ENCODE measurements at places on chromosomes 4 and X.

DNA sequence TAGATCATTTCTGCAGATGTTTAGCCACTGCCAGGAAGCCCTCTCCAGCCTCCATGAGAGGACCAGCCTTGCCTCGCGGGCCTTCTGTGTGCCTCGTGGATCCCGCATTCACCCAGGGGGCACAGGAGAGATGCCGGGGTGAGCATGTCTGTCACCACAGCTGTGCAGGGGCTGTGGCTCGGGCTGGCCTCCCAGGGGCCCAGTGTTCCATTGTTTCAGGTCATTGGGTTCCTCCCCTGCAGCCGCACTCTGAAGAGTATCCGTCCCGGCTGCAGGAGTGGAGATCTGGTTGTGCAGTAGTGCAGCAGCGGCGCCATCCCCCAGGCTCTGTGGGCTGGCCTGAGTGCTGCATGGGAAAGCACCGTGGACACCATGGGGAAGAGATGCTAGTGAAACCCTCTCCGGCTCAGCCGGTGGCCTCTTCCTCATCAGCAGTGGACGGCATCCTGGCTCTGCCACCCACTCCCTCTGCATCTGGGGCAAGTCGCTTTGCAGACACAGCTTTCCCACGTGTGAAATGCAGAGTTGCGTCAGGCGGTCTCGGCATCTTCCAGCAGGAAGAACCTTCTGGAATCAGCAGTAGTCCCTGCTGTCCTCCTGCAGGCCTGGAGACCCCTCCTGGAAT, 29.1 kb downstream of the TBC1D14 start:
- DNase-seq = no peak

DNA sequence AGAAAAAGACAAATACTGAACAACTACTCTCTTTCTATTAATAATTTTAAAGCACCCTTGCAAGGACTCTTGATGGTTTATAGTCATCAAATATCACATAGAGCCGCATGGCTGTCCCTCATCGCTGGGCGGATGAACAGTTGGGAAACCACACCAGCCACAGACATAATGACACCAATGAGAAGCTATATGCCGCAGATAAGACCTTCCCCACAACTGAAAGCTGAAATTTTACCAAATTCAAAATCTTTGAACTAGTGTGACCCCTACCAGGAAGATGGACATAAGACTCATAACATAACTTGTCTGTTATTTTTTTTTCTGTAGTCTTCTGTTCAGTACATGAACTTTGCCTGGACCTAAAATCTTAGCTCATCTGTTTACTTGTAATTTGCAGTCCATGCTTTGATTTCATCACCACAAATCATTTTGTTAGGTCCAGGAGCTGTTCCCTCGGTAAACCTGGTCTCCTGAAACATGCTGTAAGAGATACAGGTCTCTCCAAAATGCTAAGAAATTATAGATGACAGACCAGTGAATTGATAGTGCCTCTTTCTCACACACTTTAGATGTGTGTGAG, 157.3 kb upstream of the RAPGEF2 start:
- no peak for DNase-seq

GRCh38 chr4:62193761-62194160, 993.6 kb downstream of the ADGRL3 start:
- no peak for DNase-seq

GRCh38 chrX:153333821-153334653, at the start of gene ZNF275:
Gene ZNF275 (plus strand): TSS chrX:153334153. CDS start chrX:153336680, 2,527 bp downstream.
- peak; percentile 38 for DNase-seq

- DNase-seq = no peak
Measured at GRCh38 chr4:98517218-98518021, 141.0 kb downstream of the TSPAN5 start.

GRCh38 chrX:19832191-19832965, 55.0 kb downstream of the SH3KBP1 start:
- DNase-seq = no peak

DNA sequence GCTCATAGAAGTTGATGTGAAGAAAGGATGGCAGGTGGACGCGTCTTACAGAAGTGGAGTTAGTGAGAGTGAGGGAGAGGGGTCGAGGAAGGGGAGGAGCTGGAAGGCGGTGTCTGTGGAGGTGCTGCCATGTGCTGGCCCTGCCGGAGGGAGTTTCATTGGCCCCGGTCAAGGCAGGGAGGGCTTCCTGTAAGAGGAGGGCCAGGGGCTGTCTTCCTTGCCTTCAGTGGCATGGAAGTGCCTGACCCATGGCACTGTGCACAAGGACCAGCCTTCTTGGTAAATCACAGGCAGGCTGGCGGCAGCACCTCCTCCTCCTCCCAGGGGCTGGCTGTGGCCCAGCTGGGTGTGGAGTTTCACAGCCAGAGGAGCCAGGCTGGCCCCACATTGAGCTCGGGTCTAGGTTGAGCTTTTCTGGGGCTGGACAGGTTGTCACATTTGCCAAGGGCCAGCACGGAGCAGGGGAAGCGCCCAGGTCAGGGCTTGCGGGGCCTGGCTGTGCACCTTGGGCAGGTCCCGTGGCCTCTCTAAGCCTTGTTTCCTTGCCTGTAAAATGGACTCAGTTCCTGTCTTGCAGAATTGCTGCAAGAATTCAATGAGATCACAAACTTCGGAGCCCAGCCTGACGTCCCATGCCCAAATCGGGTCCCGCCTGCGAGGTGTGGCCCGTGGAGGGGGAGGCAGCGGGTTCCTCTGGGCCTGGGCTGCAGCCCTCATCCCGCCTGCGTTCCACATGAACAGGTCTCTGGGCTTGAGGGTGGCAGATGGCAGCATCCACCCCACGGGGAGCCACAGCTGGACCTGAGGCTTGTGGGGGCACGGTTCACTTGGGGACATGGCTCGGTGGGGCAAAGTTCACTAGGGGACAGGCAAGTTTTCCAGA, 7.0 kb downstream of the HTRA3 start:
- no peak for DNase-seq

GRCh38 chrX:44580466-44580865, 37.8 kb upstream of the FUNDC1 start:
- no peak for DNase-seq

GRCh38 chr4:165152527-165152926, 39.9 kb upstream of the TMEM192 start:
- DNase-seq = no peak

- DNase-seq = no peak
Measured at GRCh38 chr4:78437608-78438088, 113.9 kb upstream of the ANXA3 start.

GRCh38 chr4:154277172-154277571, 214.4 kb downstream of the DCHS2 start:
- no peak for DNase-seq

DNA sequence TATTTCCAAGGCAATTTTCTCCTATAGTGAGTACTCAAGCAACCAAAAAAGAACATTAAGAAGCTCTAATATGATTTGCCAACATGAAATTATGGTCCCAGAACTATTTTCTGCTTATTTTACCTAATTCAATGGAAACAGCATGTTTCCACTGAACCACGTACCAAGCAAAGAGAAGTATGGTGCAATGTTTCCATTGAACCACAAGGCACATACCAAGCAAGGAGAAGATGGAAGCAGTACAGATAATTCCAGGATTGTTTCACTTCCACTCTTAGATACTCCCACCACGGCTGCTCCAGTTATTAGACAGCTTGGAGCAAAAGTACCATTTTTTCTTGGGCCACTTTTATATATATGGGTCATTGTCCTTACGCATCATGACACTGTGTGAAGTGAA, 164.9 kb downstream of the RNF150 start:
- DNase-seq = no peak

- no peak for DNase-seq
Measured at GRCh38 chrX:106874075-106874474, 29.1 kb downstream of the RIPPLY1 start.

DNA sequence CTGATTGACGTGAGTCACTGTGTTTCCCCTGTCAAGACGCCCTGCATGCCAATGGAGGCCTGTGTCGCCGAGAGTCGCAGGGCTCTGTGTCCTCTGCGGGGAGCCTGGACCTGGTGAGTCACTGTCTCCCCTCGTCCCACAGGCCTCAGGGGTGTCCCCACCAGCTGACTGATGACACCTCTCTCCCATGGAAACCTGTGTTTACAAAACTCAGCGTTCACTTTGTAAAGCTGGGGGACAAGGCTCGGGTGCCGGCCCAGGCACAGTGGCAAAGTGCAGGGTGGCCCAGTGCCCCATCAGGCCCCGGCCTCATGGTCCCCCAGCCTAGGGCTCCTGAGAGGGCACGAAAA, 21.2 kb upstream of the HGFAC start:
- no peak for DNase-seq

GRCh38 chr4:145076469-145076855, 21.5 kb downstream of the ANAPC10 start:
- DNase-seq = no peak

GRCh38 chr4:23324021-23324690, 565.7 kb downstream of the PPARGC1A start:
- no peak for DNase-seq

GRCh38 chr4:52657618-52658501, 1.2 kb downstream of the USP46 start:
- DNase-seq = no peak

DNA sequence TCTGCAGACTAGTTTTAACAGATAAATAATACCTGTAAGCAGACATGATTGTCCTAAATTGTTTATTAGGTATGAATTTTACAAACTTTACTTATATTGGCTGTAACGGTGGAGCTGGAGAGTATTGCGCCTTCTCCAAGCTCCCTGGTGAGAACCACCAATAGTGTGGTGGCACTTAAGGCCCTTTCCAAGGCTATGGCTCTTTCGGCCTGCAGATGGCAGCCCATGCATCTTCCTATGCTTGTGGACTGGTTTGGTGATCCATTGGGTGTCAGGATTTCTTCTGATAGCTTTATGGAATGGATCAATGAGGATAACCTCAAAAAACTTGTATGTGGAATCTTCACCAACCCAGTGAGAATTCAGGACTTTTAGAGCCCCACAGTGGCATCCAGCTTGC, 7.8 kb downstream of the LARP1B start:
- no peak for DNase-seq

GRCh38 chr4:7171191-7171900, 21.0 kb upstream of the SORCS2 start:
- DNase-seq = no peak

DNA sequence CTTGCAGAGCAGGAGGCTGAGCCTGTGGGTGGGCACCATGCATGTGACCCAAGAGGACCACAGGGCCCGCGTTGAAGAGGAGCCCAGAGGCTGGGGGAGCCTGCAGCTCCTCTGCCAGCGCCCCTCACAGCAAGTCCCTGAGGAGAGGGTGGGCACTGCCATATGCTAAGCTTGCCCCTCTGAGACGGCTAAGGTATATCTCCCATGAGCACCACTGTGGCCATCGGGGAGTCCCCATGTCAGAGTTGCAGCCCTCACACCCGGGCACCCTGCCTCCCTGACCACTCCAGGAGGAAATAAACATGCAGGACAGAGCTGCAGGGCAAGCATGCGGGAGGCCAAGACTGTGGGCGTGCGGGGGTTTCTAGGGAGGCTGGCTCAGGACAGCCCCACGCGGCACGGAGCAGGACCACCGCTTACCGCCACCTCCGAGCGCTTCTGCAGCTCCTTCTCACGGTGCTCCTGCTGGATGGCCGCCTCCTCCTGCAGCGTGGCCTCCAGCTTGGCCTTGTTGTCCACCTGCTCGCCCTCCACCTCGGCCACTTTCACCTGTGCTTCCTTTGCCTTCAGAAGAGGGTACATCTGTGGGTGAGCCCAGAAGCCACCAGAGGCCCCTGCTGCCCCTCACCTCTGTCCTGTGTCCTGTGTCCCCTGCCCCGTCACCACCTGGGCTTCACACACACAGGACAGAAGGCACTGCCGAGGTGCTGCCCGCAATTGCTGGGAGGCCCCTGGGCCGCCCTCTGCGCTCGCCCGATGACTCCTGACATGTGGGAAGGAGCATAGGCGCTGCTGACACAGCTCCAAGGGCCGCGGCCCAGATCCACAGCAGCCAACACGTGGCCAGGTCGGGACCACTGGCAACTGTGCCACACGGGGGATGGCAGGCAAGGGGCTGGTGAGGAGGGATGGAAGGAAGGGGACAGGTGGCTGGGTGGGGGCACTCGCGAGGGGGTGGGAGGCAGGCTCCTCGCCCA, 29.8 kb downstream of the FGFR3 start:
- DNase-seq = no peak

DNA sequence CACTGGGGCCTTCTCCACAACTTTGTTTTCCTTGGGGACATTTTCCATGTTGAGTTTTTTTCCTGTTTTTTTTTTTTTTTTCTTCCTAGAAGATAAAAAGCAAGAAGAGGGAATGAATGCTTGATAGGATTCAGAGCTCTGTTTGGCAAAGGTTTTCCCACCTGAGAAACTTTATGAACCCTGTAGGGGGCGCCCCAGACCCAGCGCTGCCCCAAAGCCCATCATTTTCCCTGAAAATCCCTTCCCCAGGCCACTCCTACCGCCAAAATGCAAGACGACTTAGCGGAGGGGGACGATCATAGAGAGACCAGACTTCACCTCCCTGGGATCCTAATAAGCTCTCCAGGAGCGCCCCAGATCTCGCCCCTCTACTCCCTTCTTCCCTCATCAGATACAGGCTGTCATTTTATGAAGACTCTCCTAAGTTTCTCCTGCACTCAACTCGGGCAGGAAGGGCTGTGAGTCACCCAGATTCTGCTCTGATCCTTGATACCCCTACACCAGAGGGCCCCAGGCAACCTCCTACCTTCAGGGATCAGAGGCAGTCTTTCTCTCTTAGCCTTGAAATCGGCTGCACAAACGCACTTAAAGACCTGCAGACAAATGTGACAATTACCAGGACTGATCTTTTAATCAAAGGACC, 1.4 kb downstream of the BEX5 start:
- DNase-seq = no peak

- DNase-seq = no peak
Measured at GRCh38 chrX:132748909-132749308, 209.5 kb downstream of the HS6ST2 start.

- DNase-seq = no peak
Measured at GRCh38 chr4:146329050-146329716, 114.8 kb downstream of the REELD1 start.

DNA sequence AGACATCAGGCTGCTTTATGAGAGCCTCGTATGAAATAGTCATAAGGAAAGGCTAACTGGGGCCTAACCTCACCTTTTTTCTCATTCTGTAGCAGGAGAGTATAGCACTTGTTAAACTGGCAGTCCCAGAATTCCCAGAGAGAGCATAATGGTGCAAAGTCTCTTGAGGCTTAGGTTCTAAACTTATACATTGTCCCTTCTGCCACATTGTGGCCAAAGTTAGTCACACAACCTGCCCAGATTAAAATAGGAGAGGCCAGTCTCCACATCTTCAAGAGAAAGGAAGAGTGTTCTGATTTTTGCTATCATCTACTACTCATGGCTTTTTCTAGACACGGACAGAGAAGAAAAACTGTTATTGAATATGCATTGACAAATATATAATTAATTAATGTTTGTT, 1588.9 kb upstream of the PCDH7 start:
- no peak for DNase-seq

GRCh38 chr4:152189451-152190179, 346.3 kb downstream of the FBXW7 start:
- no peak for DNase-seq

GRCh38 chr4:6352031-6352692, 82.5 kb downstream of the WFS1 start:
- DNase-seq = no peak

DNA sequence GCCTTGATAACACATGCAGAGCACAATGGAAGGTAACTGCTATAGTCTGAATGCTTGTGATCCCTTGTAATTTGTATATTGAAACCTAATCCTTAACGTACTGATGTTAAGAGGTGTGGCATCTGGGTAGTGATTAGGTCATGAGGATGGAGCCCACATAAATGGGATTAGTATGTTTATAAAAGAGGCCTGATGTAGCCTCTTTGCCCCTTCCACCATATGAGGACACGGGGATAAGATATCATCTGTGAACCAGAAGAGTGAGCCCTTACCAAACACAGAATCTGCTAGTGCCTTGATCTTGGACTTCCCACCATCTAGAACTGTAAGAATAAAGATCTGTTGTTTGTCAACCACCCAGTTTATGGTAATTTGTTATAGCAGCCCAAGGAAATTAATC, 1074.2 kb upstream of the INTU start:
- DNase-seq = no peak

Measured in stimulated activated CD8-positive, alpha-beta memory T cell treated with anti-CD3 and anti-CD28 coated beads, Interleukin-4, amount 100 ng/mL, for 4 hours (primary cell).